Stimulated activated CD8-positive, alpha-beta memory T cell treated with anti-CD3 and anti-CD28 coated beads, Interleukin-4, amount 100 ng/mL, for 1 hour (primary cell): ENCODE measurements at places on chromosomes 5 and 9.

GRCh38 chr5:93916872-93917271 is 175.5 kb upstream of the POU5F2 start:
- DNase-seq, result no peak

DNA sequence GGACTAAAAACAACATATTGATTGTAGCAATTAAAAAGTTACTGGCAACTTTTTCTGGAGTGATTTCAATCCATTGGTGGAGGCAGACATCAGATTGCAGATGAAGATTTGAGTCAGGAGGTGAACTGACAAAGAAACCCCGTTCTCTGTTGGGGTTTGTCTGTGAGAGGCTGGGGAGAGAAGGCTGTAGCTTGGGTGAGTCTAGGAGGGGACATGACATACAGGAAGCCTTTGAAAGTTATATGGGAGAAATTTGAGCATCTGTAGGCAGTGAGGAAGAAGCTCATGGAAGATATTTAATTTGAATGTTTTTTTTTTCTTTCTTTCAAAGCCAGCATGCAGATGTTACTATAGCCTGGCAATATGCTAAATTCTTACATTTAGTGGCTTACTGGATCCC is 26.0 kb downstream of the KDM4C start:
- DNase-seq, result no peak

GRCh38 chr9:16801871-16802466 is 68.5 kb downstream of the BNC2 start:
- DNase-seq, result no peak

- DNase-seq, result no peak
Measured at GRCh38 chr5:39505363-39505762, 80.6 kb upstream of the DAB2 start.

DNA sequence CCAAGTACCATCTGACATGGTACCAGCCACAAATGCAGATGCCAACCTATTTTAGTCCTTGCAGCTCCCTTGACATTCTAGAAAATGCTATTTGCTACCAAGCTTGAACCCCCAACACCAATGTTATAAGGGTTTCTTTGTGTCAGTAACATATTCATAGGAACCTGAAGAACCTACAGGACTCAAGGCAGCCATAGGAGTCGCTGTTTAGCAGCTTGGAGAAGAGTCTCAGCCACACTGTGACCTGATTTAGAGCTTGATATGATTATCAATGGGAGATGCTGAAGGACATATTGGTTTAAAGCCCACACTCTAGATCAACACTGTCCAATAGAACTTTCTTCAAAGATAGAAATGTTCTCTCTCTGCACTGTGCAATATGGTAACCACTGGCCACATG is 6.4 kb upstream of the ZFR start:
- no peak for DNase-seq

DNA sequence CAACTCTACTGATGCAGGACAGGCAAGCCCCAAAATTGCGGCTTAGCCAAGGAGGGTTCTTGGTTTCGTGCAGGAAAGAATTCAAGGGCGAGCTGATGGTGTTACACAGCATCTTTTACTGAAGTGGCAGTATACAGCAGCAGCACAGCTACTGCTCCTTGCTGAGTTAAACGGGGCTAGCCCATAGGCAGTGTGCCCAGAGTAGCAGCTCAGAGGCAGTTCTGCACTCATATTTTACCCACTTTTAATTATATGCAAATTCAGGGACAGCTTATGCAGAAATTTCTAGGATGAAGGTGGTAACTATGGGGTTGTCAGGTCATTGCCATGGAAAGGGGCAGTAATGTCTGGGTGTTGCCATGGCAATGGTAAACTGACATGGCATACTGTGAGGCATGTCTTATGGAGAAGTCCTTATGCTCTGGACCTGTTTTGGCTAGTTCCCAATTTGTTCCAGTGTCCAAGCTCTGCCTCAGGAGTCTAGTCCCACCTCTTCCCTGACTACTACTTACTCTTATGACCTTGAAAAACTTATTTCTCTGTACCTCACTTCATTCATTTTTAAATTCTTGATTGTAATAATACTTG is 2.0 kb upstream of the SPINK9 start:
- no peak for DNase-seq
